ENCODE measurements at places on chromosomes 4 and X.

DNA sequence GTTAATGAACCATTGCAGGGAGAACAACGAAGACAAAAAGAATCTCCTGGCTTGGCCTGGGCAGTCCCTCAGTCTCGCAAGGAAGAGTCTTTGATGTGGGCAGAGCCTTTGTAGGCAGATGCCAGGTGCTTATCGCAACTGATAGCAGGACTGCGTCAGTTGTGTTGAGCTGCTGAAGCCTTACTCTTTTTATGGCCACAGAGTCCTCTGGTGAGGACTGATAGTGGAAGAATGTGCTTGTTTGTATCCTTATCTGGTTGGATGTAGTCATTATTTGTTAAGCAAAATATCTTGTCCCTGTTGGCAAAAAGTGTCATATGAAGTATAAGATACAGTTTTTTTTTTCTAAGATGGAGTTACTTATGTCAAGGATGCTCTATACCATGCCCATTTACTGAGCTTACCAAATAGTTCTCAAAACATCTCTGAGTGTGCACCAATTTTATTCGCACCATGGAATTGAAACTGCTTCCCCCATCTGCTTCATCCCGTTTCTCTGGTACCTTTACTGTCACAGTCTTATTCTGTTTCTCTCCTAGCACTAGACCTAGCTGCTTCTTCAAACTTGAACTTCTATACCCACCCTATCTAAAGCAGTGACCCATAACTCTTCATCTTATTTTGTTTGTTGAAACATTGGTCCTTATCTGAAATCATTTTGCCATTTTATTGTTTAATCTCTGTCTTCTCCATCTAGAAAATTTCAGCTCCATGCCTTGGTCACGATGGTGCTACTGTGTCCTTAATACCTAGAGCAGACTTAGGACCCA is 47.0 kb upstream of the SPRY1 start:
- DNase-seq: no peak

DNA sequence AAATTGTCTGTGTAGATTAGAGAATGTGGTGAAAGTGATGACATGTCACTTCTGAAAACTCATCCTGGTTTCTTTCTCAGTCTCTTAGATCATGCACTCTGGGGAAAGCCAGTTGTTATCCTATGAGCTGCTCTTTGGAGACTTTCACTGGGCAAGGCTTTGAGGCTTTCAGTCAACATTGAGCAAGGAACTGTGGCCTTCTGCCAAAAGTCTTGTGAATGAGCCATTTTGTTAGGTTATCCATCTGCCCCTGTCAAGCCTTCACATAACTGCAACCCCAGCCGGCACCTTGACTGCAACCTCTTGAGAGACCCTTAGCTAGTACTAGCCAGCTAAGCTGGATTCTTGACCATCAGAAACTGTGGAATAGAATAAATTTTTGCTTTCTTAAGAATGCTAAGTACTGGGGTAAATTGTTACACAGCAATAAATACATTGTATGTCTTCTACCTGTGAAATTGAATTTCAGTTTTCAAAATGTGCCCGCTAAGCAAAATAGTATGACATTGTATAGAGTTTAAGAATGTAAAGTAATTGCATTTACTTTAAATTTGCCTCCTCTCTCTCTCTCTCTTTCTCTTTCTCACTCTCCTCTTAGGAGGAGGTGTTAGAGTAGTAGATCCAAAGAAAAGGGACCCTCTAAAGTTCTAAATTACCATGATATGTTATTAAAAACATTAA is 1273.0 kb downstream of the RAPGEF2 start:
- DNase-seq: peak; percentile 5

GRCh38 chrX:124373348-124373747 is 27.0 kb downstream of the SH2D1A start:
- no peak for DNase-seq

GRCh38 chr4:106624671-106625070 is 256.1 kb upstream of the GIMD1 start:
- DNase-seq: no peak

DNA sequence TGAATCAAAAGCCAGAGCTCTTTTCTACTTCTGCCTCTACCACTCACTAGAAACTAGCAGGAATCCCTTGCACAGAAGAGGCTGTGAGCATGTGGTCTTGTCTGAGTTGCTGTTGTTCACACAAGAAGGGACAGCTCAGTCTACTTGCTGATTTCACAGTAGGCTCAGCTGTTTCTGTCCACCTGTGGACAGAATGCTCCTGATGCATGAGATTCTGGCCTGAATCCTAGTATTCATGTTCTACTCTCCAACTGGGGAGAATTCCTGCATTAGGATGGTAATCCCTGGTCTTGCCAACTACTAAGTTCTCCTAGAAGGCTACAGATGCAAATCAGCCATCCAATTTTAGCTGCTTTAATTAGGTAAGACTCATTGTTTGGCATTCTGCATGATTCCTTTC is 112.8 kb downstream of the PPA2 start:
- no peak for DNase-seq

DNA sequence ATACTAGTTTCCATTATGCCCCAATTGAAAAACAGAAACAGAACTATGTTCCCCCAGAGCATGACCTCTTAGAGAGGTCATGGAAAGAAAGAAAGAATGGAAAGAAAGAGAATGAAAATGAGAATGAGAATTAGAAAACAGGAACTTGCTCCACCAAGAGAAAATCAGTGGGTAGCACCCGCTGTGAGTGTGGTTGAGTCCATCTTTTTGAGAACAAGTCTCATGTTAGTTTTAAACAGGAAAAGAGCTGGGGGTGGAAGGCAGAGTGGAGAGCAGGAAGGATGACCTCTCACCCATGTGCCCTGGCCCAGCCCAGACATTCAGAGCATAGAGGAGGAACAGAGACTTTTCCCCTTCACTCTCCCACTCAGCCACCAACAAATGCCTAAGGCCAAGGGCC is 4.9 kb downstream of the GSX2 start:
- DNase-seq: no peak

DNA sequence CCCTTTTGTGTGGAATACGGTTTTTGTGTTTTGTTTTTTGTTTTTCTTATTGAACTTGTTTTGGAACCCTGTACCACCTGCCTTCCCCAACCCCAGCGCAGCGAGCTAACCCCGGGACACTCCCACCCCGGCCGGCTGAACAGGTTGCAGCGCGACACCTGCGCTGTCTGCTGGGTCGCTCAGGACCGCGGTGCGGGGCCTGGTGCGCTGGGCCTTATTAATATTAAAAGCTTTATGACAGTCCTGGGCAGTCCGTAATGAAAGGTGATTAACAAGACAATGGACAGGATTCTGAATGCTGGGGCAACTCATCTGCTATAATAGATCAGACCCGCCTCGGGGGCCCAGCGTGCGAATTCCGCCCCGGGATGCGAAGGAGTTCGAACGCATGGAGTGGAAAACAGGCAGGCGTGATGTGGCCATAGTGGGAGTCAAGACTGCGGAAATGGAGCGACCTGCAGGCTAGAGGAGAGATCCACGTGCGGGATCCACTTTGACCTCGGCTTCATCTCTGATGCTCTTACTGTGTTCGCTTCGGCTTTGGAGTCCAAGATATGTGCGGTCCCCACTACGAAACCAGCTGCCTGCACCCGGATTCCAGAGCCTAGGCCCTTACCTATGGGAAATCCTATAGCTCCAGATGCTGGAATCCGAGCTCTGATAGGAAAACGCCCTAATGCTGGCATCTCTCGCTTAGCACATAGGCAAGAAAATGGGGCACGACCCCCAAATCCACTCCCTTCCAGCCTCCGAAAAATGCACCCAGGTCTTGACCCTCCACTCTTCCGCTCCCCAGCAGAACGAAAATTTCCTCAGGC is 69.0 kb upstream of the TMEM33 start:
- no peak for DNase-seq

DNA sequence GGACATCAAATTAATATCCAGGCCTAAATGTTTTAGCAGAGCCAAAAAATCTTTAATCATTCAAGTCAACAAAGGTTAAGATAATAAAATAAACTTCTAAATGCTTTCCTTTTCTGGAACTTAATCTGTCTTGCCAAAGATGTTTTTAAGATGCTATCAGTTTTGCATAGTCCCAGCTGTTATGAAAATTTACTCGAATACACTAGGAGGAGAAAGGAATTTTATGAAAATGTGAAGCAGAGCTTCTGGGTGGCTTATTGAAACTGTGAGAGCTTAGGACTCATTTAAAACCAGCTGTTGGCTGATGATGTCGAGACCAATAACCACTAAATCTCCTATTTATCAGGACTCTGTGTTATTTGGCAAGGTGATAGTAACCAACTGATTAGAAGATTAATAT is 202.2 kb upstream of the ETNPPL start:
- DNase-seq: peak; percentile 32

GRCh38 chr4:155617296-155617695 is 49.4 kb upstream of the GUCY1A1 start:
- DNase-seq: no peak

GRCh38 chr4:73853246-73853704 is at the start of gene PF4V1:
Gene PF4V1, plus strand, starts transcription at chr4:73853296. Its CDS starts 67 bp downstream, at chr4:73853363.
- DNase-seq: peak; percentile 50

GRCh38 chr4:27187786-27188185 is 327.1 kb downstream of the STIM2 start:
- DNase-seq: no peak

DNA sequence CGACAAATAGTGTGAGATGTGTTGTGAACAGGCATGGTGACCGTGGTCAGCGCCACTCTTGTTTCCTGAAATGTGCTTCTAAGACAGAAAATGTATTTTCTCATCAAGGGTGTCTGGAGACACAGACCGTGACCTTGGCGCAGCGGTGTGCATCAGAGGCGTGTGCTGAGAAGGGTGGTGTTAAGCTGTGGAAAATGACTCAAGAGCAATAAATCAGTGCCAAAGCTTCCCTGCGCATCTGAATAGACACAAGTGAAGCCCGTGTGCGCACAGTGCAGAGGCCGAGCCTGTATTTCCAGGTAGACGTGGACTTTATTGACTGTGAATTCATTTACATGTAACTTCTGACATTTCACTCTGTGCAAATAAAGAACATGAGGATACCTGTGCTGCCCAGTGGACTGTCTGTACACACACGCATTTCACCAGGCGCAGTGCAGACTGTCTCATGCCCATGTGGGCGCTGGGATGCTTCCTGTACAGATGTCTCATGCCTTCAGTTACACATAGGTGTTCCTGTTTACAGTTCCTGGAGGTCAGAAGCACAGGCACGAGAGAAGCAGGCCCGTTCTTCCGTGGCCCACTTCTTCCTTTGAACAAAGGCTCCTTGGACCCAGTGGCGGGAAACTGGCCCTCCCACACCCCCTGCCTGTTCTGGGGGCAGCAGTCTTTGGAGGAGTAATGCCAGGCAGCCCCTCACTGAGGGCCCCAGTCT is 31.9 kb downstream of the NSG1 start:
- DNase-seq: no peak

DNA sequence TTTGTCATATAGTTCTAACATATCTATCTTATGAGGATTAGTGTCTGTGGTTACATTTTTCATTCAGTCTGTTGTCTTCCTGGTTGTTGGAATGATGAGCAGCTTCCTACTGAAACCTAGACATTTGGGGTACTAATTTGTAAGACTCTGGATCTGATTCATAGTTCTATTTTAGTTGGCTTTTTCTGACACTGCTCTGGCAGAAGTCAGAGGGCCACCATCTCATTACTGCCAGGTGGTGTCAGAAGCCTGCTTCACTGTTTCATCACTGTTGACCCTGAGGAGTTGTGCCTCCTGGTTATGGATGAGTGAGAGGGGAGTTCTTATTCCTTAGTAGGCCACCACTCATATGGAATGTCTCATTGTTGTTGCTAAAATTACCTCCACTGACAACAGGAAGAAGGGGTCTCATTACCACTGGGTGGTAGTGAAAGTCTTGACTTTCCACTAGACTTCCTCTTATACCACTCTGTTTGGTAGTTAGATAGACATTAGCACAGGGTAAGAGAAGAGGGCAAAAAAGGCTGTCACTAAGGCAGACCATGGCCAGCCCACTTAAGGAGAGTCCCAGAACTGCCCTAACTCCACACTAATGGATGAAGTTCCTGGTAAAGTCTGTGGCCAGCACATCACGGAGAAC is 395.2 kb downstream of the SPOCK3 start:
- no peak for DNase-seq

DNA sequence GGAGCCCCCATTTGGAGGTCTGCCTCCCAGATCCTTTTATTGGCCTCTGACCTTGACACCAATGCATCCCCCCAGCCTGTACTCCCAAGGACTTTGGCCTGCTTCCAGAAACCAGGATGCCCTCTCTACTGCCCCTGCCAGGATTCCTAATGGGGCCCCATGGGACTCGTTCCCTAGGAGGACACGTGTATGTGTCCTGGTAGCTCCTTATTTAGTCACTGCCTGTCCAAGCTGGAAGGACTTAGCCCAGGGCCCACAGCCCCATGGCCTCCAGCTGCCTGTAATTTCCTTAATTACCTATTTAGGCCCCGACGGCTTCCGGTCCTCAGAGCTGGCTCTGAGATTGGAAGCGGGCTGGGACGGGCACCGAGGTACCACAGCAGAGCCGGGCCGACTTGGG is 9.4 kb downstream of the ATP2B3 start:
- DNase-seq: no peak

DNA sequence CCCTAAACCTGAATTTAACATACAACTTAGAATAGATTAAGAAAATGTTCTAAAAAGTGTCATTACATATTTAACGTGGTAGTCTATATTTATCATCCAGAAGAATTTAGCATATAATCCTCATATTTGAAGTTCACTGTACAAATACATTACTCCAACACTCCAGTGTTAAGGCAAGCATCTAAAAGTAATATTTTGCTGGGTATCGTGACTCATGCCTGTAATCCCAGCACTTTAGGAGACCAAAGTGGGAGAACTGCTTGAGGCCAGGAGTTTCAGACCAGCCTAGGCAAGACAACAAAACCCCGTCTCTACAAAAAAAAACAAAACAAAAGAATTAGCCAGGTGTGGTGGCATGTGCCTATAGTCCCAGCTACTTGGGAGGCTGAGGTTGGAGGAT is 24.8 kb downstream of the LRBA start:
- DNase-seq: no peak

DNA sequence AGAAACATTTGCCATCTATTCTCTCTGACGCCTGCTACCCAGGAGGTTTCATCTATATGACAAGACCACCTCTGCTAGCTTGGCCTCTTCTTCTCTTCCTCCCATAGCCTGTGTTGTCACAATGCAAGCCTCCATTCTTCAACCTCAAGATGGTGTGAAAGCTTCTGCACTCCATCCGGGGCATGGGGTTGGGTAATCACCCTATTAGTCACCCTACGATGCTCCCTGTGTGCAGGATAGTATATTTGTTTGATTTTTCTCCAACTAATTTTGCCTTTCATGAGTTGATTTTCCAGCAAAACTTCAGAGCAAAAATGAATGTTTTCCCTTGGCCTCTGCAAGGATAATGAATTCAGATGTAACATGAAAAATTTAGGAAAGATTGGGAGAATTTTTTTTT is 128.0 kb upstream of the STS start:
- DNase-seq: no peak

DNA sequence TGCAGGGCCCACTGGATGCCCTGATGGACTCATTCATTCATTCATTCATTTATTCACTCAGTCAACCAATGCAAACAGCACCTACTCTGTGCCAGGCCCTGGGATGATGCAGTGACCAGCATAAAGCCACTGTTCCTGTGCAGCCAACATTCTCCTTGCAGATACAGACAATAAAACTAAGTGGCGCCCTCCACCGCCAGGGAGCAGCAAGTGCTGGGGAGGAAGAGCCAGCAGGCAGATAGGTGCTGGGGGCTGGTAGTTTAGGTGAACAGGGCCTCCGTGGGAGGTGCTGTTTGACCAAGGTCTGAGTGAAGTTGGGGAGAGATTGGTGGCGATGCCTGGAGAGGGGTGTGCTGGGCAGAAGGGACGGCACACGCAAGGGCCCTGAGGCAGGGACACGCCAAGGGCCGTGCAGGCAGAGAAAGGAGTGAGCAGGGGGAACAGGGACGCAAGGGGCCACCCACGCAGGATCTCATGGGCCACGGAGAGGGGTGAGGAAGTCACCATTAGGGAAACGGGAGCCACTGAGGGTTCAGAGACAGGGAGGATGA is 65.5 kb downstream of the WFS1 start:
- DNase-seq: no peak

GRCh38 chr4:4296283-4296846 is 6.3 kb downstream of the ZBTB49 start:
- no peak for DNase-seq
